GM12891 (cell line): ENCODE measurements at places on chromosomes 7 and 10.

GRCh38 chr7:13920053-13920697, 69.3 kb downstream of the ETV1 start:
- DNase-seq, result no peak

GRCh38 chr10:77309509-77309908, 328.1 kb downstream of the KCNMA1 start:
- DNase-seq, result no peak

- no peak for DNase-seq
Measured at GRCh38 chr7:55775051-55775420, 87.5 kb downstream of the SEPTIN14 start.

DNA sequence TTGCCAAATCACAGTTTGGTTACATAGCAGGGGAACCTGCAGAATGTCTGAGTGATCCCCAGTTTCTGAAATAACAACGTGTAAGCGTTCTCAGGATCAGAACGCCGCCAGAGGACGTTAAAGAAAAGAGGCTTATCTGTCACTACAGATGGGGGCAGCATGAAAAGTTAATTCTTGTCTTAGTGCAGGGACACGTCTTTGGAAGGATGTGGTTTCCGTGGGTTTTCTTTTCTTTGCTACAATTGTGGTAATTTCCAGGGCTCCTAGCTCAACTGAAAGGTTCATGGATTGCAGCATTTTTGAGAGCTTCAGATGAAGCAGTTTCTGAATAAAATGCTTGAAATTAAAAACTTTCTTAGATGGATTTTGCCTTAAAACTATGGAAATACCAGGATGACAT, 106.6 kb downstream of the PRKCQ start:
- DNase-seq, result peak; percentile 14

DNA sequence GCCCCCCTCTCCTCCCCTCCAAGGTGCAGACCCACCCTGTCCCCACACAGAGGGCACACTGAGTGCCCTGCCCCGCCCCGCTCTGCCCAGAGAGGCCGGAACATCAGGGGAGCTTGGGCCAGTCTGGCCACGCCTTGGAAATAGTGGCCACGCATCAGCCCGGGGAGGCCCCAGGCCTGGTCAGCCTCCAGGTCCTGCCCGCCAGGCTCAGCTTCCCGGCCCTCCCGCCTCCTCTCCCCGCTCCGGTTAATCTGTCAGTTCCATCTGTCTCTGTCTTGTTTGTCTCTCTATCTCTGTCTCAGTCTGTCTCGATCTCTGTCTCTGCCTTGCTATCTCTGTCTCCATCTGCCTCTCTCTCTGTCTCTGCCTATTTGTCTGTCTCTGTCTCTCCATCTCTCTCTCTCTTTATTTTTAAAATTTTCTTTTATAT, 28.9 kb upstream of the TNRC18 start:
- no peak for DNase-seq

GRCh38 chr7:4479367-4480039, 202.6 kb upstream of the FOXK1 start:
- DNase-seq, result peak; percentile 36

- DNase-seq, result no peak
Measured at GRCh38 chr10:43452356-43452914, 15.5 kb downstream of the ZNF487 start.

DNA sequence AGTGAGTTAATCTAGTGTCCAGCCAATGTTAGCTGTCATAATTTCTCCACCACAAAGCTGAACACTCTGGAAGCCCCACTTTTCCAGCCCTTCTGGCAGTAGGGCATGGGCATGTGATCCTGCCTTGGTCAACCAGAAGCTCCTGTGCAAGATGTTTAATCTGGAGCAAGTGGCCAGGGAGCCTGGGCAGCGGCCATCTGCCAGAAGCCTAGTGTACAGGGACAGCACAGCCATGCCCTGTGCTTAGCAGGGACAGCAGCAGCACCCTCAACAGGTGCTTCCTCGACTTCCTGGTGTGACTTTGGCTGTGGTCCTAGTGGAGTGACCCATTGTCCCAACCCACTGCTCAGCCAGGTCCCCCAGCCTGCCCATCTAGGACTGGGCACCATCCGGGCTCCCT, 10.3 kb downstream of the RBP3 start:
- no peak for DNase-seq

- DNase-seq, result no peak
Measured at GRCh38 chr7:100888988-100889750, at the start of gene UFSP1. TSS of gene UFSP1 (minus strand) at chr7:100889715. CDS start at chr7:100889271, 444 bp downstream.

- DNase-seq, result no peak
Measured at GRCh38 chr10:97185326-97186058, at the start of gene SLIT1. TSS of gene SLIT1 (minus strand) at chr10:97185959. CDS start at chr10:97185674, 285 bp downstream.

- DNase-seq, result peak; percentile 33
Measured at GRCh38 chr7:41940760-41941343, 238.0 kb upstream of the INHBA start.

DNA sequence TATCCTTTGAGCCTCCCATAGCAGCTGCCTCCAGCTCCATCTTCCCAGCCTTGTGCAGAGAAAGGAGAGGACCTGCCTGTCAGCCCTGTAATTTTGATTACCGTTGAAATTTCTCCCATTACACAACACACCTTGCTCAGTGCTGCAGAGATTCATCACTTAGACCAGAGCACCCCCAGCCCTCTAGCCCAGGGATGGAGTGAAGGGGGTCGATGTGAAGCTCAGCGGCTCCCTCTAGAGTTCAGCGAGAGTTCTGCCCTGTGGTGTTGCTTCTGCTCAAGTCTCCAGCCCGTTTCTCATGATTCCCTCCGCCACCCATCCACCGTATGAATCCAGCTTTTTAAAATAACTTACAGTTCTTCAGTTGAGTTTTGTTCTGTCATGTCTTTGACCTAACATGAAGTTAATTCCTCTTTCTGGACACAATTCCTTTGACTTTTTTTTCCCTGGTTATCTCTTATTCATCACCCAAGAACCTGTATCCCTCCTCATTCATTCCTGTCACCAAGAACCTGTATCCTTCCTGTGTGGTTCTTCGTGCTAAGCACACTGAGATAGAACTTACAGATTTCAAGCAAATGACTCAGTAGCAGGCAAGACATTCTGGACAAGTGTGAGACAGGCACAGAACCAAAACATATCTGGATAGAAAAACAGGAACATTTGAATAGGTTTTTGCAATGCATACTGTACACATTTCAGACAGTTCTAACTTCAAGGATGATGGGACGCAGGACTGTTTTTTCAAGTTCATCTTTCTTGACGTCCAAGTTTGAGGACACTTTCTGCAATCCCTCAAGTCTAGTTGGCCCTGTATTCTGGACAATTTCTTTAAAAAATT, 35.0 kb upstream of the ZNF32 start:
- DNase-seq, result no peak

DNA sequence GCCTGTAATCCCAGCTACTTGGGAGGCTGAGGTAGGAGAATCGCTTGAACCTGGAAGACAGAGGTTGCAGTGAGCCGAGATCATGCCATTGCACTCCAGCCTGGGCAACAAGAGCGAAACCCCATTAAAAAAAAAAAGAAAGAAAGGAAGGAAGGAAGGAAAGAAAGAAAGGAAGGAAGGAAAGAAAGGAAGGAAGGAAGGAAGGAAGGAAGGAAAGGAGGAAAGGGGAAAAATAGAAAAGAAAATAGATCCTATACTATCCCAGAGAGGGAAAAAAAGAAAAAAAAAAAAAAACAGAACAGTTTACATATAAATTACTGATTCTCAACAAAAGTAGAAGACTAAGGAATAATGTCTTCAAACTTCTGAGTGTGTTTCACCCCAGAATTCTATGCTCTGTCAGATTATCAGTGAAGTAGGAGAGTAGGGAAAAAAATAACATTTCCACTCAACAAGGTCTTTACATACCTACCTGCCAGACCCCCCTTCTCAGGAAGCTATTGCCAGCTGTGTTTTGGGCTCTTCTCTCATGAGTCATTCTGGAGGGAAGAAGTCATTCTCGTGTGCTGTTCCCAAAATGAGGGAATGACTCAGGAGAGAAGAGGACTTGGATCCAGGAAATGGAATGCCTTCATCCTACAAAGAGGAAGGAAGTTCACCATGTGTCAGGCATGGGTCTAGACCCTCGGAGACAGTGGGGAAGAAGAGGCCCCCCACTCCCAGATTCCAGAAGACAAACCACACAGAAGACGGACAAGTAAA, 20.9 kb downstream of the RGS10 start:
- no peak for DNase-seq

DNA sequence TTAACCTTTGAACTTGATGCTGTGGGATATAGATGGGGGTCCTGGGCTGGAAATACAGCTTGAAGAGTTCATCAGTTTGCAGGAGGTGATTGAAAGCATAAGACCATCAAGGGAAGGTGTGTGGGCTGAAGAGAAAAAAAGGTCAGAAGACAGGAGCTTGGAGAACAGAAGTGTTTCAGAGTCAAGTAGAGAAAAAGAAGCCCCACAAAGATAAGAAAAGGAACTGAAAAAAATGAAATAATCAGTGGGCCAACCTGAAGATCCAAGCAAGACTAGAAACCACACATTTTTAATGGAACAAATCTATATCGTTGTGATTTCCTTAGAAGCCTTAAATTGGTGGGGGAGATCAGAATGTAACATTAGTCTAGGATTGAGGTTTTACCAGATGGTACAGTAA, 22.5 kb downstream of the ZEB1 start:
- no peak for DNase-seq

DNA sequence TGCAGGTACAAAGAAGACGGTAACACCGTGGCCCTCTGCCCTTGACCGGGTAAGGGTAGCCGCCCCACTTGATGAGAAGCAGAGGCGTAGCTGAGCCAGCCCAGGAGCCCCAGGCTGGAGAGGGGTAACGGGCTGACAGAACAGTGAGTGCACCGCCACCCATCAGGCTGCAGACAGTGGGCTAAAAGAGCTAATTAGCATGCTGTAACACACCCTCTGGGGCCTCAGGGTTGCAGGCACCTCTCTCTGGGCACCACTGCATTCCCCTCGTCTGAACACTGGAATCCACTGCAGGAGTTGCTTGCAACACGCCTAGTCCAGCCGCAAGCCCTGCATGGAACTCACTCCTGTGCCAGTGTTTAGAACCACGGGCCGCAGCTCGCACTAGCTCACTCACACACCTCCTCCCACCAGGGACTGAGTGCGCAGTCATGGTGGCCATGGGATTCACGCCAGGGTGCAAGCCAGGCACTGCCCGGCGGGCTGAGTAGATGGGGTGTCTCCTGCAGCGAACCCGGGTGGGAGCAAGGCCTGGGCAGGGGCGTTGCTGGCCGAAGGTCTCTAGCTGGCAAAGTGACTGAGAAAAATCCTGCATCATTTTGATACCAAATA, 36.1 kb downstream of the AGMO start:
- no peak for DNase-seq

DNA sequence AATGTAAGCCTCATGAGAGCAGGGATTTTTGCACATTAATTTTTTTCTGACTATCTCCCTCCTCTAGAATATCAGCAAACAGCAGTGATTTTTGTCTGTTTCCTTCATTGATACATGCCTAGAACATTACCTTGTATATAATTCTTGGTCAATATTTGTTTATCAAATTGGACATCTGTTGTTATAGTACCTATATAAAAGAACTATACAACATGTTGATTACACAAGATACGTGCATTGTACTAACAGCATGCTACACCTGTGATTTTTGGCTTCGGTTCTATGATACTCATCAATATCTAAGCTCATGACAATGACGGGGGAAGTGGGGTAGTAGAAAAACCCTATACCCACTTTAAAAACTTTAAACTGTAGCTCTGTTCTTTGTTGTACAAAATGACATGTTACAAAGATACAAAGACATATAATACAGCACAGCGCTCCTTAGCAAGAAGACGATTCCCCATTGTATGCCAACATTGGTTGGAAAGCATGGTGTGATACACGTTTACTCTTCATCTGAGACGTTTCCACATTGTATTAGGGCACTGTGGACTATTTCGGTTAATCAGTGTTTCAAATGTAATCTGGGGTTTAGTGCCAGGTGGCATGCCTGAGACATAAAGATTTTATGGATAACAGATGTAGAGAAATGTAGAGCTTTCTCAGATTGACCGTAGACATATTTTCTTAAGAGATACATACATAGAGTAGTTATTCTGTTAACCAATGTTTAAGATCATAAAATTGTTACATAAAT, 70.5 kb upstream of the FOXP2 start:
- DNase-seq, result no peak

DNA sequence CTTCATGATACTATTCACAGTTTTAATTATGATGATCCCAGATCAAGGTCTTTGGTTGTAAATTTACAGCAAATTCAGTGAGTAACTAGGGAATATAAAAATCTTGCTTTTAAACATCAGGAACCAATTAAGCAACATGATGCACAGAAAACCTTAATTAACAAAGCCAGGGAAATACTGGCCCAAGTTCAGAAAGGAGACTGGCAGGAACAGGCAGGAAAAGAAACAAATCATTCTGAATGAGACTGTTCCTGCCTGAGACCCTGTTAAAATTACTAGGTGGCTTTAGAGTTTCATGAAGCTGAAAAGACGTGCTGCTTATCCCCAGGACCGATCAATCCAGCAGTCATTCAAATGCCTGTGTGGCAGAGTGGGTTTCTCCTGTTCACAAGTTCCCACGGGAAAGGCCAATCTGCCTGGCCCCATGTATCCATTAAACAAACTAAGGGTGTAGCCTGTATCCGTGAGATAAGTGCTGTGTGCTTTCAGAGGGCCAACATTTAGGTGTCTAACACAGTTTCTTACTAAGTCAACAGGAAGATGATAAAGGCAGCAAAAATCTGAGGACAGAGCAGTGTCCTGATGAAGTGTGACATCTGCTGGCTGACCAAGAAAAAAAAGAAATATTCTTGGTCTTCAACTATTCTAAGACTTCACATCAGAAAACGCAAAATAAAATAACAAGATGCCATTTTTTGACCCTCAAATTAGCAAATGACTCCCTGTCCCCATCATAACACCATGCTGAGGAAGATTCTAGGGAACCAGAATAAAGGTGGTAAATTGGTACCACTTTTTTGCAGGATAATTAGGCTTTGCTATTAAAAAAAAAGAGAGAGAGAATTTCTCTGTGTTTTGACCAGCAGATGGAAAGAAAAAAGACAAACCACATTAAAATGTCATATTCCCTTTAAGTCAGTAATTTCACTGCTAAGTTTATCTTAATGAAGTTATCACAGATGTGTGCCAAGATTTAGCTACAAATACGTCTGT, 34.2 kb downstream of the PUS7 start:
- DNase-seq, result no peak

DNA sequence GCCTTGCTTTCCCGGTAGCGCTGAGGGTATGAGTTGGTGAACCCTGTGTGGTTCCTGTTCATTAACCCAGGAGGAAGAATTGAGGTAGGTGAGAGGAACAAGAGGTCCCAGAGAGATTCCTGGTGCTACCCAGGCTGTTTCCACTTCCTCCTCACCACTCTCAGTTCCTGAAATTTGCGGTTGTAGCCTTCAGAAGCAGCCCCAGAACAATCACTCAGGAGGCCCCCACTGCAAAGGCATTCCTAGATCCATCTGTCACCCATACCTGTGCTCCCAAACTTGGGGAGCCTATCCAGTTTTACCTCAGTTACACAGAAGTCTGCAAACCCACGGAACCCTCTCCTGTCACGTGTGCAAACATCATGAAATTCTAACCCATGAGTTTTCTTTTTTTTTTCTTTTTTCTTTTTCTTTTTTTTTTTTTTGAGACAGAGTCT, 9.0 kb upstream of the PIP4K2A start:
- no peak for DNase-seq

DNA sequence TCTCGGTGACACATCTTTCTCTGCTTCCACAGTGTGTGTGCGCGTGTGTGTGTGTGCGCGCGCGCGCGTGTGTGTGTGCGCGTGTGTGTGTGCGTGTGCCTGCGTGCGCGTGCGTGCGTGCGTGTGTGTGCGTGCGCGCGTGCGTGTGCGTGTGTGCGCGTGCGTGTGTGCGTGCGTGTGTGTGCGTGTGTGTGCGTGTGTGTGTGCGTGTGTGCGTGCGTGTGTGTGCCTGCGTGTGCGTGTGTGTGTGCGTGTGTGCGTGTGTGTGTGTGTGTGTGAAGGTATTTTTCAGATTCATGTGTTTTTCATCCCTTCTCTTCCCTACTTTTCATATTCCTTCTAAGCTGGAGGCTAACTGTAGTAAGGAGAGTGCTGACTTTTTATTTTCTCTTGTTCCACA, 148.4 kb downstream of the CREB5 start:
- DNase-seq, result no peak
